ENCODE measurements at places on chromosomes 4 and X.

GRCh38 chr4:168637872-168638756 lies 141.3 kb downstream of the PALLD start:
- peak; percentile 72 for DNase-seq

DNA sequence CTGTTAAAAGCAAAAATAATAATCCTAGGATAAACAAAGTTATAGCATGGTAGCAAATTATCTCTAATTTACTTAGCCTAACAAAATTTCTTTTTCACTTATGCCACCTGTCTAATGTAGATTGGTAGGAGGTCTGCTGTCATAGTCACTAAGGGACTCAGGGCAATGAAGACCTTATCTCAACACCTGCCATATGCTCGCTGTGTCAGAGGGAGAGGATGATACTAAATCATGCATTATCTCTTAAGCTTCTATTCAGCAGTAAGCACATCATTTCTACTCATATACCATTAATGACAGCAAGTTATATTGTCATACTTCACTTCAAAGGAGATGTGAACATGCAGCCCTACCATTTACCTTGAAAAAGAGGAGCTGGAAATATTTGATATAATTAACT lies 44.1 kb downstream of the AFM start:
- no peak for DNase-seq

GRCh38 chrX:138492371-138492770 lies 219.1 kb downstream of the FGF13 start:
- no peak for DNase-seq

DNA sequence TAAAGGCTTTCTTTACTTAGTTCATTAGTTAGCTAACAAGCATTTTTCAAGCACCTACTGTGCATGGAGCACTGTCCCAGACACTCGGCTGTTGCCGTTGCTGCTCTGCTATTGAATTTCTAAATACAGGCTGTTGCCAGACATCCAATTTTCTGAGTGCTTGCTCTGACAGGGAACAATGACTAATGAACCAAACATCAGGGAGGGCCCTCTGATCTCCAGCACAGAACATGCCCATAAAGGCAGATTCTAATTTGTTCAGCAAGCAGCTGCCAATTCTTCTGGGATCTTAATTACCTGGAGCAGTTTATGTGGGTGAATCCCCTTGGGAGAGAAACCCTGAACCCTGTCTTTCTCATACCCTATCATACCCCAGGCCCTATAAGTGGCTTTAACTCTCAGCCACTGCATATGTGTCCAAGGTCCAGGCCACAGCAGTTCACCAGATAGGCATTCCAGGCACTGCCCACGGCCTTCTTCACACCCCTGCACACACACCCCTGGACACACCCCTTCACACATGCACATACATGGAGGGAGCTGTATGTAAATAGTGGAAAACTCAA lies 27.9 kb downstream of the TSC22D3 start:
- peak; percentile 45 for DNase-seq

- peak; percentile 47 for DNase-seq
These were observed 101.5 kb downstream of the PDGFC start for GRCh38 chr4:156870131-156870530.

DNA sequence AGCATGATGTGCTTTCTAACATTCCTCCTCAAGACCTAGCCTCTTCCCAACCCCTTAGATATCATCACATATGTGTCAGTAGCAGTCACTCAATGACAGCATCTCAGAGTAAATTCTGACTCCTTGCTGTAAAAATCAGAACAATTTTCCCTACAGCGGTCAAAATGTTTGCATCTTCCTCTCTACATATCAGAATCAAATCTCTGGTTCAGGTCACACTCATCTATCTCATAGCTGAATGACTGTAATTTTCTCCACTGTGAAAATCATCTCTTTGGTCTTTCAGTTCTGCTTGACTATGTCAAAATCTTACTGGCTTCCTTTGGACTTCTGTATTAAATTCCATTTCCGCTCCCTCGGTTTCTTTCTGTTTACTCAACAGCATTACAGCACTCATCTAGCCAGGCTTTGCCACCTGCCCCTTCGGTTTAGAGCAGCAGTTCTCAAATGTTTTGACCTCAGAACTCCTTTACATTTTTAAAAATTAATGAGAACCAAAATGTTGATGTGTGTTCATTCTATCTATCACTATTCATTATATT lies 57.3 kb downstream of the AGA start:
- DNase-seq = no peak

- DNase-seq = no peak
These were observed 431.8 kb downstream of the PPARGC1A start for GRCh38 chr4:23458054-23458453.

DNA sequence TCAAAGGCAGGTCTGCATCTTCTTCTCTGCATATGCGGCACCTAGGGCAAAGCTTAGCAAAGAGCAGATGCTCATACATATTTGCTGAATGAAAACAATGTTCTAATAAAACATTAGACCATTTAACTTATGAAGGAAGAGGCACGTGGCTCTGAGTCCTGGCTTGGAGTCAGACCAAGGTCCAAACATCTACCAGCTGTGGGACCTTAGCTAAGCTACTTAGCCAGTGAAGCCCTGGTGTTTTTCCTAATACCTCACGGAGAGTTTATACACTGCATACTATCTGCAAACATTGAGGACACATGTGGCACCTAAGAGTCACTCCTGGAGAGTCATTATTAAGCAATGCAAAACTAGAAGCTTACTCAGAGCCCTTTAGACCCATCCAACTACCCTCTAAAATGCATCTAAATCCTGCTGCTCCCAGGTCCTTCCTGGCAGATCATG lies 9.0 kb downstream of the PDGFC start:
- DNase-seq = peak; percentile 83

DNA sequence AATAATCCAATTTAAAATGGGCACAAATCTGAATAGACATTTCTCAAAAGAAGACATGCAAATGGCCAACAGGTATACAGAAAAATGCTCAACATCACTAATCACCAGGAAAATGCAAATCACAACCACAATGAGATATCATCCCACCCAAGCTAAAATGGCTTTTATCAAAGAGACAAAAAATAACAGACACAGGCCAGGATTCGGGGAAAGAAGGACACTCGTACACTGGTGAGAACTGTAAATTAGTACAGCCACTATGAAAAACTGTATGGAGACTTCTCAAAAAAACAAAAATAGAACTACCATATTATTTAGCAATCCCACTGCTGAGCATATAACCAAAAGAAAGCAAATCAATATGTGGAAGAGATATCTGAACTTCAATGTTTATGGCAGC lies 8.5 kb downstream of the SPP1 start:
- DNase-seq = no peak

- peak; percentile 63 for DNase-seq
These were observed 29.5 kb downstream of the DMP1 start for GRCh38 chr4:87679449-87680169.

GRCh38 chr4:142091085-142091513 lies 454.7 kb downstream of the IL15 start:
- peak; percentile 90 for DNase-seq

DNA sequence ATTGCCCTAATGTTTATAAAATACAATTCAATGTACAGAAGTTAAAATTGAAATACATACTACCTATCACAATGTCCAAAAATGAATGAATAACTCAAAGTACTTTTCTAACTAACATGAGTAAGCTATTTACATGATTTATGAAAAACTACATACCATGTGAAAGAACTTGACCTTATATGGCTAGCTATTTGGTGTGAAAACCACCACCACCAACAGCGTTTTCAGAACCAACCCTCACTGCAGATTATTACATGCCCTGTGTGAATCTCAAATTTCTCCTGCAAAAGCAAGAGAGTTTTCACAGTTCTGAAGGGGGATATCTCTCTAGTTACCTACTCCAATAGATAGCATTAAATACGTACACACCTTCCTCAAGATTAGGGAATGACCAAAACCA lies 198.5 kb downstream of the SPATA18 start:
- DNase-seq = peak; percentile 58

- peak; percentile 43 for DNase-seq
These were observed 14.3 kb downstream of the CFAP99 start for GRCh38 chr4:2432991-2433530.

DNA sequence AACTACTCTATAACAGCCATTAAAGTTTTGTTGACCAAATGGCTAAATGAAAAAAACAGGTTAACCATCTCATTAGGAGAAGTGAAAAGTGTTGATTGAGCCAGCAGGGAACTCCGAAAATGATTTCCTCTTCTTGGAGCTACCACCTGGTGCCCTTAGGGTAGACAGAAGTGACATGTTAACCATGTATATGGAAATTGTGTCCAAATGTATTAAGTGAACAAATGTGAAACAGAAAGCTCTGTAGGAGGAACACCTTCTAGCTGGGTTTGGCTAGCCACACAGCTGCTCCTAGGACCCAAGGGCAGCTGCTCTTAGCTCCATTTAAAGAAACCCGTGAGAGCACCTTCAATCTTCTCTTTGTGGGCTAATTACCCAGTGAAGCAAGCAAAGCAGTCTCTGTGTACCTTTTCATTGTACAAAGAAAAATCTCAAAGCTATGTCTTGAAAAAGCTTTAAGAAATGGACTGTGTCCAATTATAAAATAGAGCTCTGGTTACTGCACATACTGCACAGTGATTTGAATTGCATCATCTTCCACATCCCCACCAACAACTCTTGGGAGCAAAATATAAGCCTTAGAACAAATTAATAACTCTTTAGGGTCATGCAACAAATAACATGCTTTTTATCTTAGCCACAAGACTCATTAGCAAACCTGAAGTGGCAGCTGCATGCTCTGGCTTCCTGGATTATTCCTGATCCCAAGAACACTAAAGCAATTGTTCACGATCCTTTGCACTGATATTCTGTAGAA lies 59.2 kb upstream of the PARM1 start:
- no peak for DNase-seq

DNA sequence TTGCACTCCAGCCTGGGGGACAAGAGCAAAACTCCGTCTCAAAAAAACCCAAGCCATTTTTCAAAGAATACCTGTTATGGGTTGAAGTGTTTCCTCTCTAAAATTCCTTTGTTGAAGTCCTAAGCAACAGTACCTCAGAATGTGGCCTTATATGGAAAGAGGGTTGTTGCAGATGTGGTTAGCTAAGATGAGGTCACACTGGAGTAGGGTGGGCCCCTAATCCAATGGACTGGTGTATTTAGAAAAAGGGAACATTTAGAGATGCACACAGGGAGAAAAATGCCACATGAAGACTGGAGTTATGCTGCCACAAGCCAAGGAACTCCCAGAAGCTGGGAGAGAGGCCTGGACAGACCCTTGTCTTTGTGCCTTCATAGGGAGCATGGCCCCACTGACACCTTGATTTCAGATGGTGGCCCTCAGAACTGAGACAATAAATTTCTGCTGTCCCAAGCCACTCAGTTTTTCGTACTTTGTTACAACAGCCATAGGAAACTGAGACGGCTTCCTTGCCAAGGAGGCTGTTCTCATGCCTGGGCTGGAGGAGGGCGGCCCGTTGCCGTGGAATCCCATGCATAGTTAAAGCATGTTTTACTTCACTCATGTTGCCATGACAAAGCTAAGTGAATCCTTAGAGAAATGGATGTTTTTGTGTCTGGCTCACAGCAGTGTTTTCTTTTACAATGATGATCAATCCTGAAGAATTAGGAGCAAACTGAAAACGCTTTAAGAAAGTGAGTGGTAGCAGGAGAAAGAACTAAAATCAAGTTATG lies 16.5 kb downstream of the TRAPPC2 start:
- DNase-seq = peak; percentile 64

GRCh38 chrX:109672239-109672638 lies 47.3 kb upstream of the KCNE5 start:
- no peak for DNase-seq

DNA sequence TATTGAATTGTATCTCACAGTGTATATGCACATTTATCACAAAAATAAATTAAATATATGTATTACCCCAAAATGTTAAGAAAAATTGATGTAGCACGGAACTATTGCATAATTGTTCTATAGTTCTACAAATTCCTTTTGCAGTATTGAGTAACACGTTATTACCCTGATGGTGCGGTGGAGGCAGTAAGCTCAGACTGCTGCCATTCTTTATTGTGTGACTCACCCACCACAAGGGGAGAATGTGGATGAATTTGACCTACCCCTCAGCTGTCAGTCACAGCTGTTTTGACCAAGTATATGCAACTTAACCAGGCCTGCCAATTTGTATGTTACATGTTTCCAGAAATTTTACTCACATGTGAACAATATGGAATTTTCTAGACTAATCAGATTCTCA lies 506.6 kb downstream of the SH3BGRL start:
- DNase-seq = no peak

DNA sequence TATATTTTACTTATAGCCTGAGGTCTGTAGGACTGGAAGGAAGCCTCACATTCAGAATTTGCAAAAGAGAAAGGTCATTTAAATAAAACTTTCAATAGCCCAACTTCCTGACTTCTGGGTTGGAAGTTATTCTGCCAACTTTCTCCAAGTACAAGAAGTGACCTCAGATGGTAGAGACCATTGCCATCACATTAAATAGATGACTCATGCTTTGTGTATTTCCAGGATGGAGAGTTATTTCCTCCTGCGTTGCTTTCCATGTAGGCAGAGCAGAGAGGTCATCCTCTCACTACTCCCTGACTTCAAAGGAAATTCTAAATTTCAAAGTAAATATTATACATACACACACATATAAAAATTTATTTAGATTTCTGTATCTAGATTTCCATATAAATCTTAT lies 73.0 kb upstream of the NR3C2 start:
- DNase-seq = peak; percentile 40

GRCh38 chr4:153483432-153484418 lies 17.6 kb downstream of the TMEM131L start:
- DNase-seq = no peak

DNA sequence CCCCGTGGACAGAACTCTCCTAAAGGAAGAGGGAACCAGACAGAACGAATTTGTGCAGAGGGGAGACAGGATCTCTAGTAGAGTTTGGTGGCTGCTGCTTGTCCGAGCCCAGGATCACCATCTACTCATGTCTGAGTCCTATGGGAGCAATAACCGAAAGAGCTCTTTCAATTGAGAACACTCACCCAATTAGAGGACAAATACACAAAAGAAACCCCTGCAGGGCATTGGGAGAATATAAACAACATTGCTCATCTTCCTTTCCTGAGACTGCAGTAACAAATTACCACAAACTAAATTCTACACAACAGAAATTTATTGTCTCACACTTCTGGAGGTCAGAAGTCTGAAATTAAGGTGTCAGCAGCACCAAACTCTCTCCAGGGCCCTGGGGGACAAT lies 65.6 kb downstream of the SPINK2 start:
- peak; percentile 14 for DNase-seq

- peak; percentile 50 for DNase-seq
These were observed 411.0 kb upstream of the NDST3 start for GRCh38 chr4:117623326-117623725.

Data from fibroblast of skin of right biceps (primary cell).